K562 (cell line): ENCODE measurements at places on chromosomes 2 and 18.

- H3K36me3 ChIP-seq, result no peaks in the 10 kb centered on the region
- H3K4me1 ChIP-seq, result peaks cover 4% of the 10 kb centered on the region; the same call in 2 of the 3 replicates
- H3K27me3 ChIP-seq, result no peaks in the 10 kb centered on the region
- H3K4me3 ChIP-seq, result no peak overlapping the region
Observed at GRCh38 chr18:62938006-62938405, 222.7 kb downstream of the PHLPP1 start.

GRCh38 chr2:150165442-150165841 lies 322.0 kb downstream of the RND3 start:
- DNase-seq, result no peak
- no peak overlapping the region for H3K4me3 ChIP-seq
- H3K4me1 ChIP-seq, result no peaks in the 10 kb centered on the region
- H3K27me3 ChIP-seq, result no peaks in the 10 kb centered on the region

GRCh38 chr2:168323529-168324021 lies 76.2 kb upstream of the STK39 start:
- DNase-seq, result no peak
- no peaks in the 10 kb centered on the region for H3K36me3 ChIP-seq
- no peaks in the 10 kb centered on the region for H3K4me1 ChIP-seq
- no peak overlapping the region for H3K27ac ChIP-seq

GRCh38 chr2:168146892-168147810 lies 100.2 kb downstream of the STK39 start:
- no peak overlapping the region for H3K27ac ChIP-seq
- no peaks in the 10 kb centered on the region for H3K27me3 ChIP-seq
- DNase-seq, result no peak
- no peak overlapping the region for H3K4me3 ChIP-seq

DNA sequence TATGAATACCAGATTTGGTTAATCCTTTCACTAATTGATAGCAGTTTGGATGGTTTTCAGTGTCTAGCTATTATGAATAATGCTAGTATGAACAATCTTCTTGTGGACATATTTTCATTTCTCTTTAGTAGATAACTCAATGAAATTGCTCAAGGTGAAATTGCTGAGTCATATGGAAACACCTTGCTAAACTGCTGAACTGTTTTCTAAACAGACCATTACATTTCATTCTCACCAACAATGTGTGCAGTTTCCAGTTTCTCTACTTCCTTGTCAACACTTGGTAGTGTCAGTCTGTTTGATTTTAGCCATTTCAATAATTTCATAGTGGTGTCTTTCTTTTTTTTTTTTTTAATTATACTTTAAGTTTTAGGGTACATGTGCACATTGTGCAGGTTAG lies 250.0 kb downstream of the HRH4 start:
- no peak overlapping the region for H3K27ac ChIP-seq
- DNase-seq, result no peak
- H3K4me1 ChIP-seq, result no peaks in the 10 kb centered on the region
- H3K4me3 ChIP-seq, result no peak overlapping the region
- no peaks in the 10 kb centered on the region for H3K27me3 ChIP-seq
- no peaks in the 10 kb centered on the region for H3K36me3 ChIP-seq

DNA sequence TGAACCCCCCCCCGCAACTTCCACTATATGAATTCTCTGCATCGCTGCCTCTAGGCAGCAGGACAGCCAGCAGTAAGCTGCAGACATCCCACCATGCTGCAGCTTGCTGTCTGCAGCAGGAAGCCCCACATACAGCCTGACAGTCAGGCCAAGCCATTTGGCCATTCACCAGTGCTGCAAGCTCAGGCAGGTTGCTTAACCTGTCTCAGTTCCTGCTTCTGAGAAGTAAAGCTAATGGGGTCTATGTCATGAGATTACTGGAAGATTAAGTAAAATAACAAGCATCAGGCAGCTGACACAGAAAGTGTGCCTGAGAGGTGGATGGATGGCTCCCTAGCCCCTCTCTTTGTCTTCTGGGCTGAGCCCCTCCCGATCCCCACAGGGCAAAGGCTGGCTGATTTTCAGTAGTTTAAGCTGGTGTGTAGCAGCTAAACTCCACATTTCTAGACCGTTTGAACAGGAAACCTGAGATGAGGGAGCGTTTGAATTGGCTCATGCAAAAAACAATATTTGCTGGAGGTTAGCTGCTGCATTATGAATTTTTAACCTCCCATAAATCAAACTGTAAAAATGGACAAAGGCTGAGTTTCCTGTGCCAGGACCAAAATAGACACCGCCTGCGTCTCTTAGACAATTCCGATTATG lies 193.8 kb upstream of the ARL4C start:
- H3K4me3 ChIP-seq, result no peak overlapping the region
- H3K36me3 ChIP-seq, result no peaks in the 10 kb centered on the region
- H3K4me1 ChIP-seq, result no peaks in the 10 kb centered on the region
- no peaks in the 10 kb centered on the region; the same call in 1 of the 2 replicates for H3K27me3 ChIP-seq

- no peaks in the 10 kb centered on the region for H3K36me3 ChIP-seq
- no peaks in the 10 kb centered on the region for H3K4me1 ChIP-seq
- H3K27me3 ChIP-seq, result no peaks in the 10 kb centered on the region
- H3K4me3 ChIP-seq, result no peak overlapping the region
- no peak overlapping the region for H3K27ac ChIP-seq
Observed at GRCh38 chr18:32257084-32257785, 67.4 kb downstream of the MEP1B start.

- DNase-seq, result no peak
- H3K27ac ChIP-seq, result no peak overlapping the region
- no peak overlapping the region for H3K4me3 ChIP-seq
Observed at GRCh38 chr2:177244244-177244771, 20.2 kb downstream of the NFE2L2 start.

DNA sequence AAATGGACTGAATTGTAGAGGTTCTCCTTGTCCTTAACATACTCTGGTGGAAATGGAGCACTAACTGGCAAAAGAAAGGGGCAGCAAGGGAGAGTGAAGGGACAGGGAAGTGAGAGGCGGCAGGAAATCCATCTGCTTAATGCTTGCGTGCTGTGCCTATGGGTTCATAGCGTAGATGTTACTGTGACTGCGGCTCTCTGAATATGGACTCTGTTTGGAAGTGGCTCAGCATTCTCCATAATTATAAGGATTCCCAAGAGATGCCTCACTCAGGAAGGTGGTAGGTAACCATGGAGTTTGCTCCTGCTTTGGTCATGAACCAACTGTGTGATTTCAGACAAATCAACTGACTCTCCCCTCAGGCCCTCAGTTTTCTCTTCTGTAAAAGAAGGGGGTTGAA lies 50.0 kb downstream of the MYO3B start:
- no peak overlapping the region for H3K27ac ChIP-seq
- no peak overlapping the region for H3K4me3 ChIP-seq
- peaks cover 5% of the 10 kb centered on the region; the same call in 1 of the 3 replicates for H3K4me1 ChIP-seq
- no peak for DNase-seq

- DNase-seq, result peak; percentile 60
- no peaks in the 10 kb centered on the region for H3K4me1 ChIP-seq
- no peak overlapping the region for H3K4me3 ChIP-seq
- H3K27me3 ChIP-seq, result no peaks in the 10 kb centered on the region
- no peak overlapping the region for H3K27ac ChIP-seq
Observed at GRCh38 chr18:76426737-76427305, 68.2 kb downstream of the ZNF516 start.

GRCh38 chr2:175734686-175735085 lies 267.4 kb downstream of the LNPK start:
- no peak overlapping the region for H3K4me3 ChIP-seq
- H3K36me3 ChIP-seq, result no peaks in the 10 kb centered on the region
- no peaks in the 10 kb centered on the region for H3K4me1 ChIP-seq

DNA sequence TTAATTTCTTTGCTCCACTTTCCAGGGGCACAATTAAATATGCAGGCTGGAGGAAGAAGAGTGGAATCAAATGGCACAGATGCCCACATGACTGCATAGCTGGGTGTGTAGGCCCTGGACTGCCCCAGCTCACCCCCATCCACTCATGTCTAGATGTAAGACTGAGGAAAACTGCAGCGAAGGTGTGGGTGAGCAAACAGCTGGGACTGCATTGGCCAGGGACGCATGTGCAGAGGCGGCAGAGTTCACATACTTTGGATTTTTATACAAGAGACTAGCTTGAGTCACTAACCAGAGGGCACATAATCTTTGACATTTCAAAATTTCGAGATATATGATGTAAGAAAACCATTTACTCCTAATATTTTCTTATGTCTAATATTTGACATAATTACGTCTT lies 60.1 kb downstream of the SPIRE1 start:
- H3K27me3 ChIP-seq, result no peaks in the 10 kb centered on the region
- no peak for DNase-seq
- H3K36me3 ChIP-seq, result no peaks in the 10 kb centered on the region
- H3K4me3 ChIP-seq, result no peak overlapping the region

DNA sequence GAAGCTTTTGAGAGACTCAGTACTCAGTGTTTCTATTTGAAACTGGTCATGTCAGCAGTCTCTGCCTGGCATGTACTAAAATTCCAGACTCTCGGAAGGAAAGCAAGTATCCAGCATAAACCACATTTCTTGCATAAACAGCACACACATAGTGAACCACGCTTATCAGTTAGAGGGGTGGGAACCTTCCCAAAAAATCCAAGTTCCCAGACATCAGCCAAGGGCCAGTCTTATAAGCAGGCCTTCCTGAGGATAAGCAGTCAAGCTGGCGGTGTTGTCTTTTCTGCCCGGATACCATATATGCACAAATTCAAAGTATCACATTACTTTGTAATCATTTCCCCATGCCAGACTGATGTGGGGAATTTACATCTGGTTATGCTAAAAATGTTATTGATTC lies 73.6 kb downstream of the ST6GAL2 start:
- H3K27ac ChIP-seq, result no peak overlapping the region
- no peak overlapping the region for H3K4me3 ChIP-seq
- no peaks in the 10 kb centered on the region for H3K27me3 ChIP-seq
- H3K4me1 ChIP-seq, result no peaks in the 10 kb centered on the region

DNA sequence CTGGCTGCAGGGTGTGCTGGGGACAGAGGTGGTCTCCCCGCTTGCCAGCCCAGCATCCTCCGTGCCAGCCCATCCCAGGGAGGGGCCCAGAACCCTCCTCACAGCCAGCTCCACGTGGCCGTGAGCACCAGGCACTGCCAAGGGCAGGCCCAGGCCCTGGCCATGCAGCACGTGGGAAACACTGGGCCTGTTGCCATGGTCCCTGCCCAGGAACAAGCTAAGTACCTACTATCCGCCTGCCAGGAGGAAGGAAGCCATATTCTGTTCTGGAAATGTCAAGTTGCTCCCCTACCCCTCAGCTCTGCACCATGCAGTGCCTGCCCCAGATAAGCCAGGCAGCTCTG lies 250.6 kb downstream of the CYP26B1 start:
- no peaks in the 10 kb centered on the region; the same call in 2 of the 3 replicates for H3K4me1 ChIP-seq
- H3K27ac ChIP-seq, result no peak overlapping the region

- DNase-seq, result no peak
- H3K36me3 ChIP-seq, result no peaks in the 10 kb centered on the region
- no peaks in the 10 kb centered on the region for H3K4me1 ChIP-seq
- no peak overlapping the region for H3K27ac ChIP-seq
- H3K4me3 ChIP-seq, result no peak overlapping the region
Observed at GRCh38 chr2:573805-574392, 103.3 kb downstream of the TMEM18 start.

DNA sequence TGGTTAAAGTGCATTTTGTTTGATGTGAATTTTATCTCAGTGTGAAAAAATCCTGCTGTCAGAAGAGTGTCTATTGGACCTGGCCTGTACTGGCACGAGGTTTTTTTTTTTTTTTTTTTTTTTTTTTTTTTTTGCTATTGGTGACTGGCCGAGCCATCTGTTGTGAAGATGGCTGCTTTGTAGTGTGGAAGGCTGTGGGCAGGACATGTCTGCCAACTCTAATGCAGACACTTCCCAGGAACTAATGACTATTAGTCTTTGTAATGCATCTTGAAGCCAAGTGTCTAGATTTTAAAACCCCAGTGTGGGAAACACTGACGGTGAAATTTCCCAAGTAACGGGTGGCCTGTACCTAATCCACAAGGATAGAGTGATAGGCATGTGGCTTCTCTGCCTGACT lies 34.3 kb downstream of the ZAP70 start:
- no peaks in the 10 kb centered on the region for H3K27me3 ChIP-seq
- DNase-seq, result no peak
- H3K4me1 ChIP-seq, result peaks cover 3% of the 10 kb centered on the region; the same call in 2 of the 3 replicates
- H3K36me3 ChIP-seq, result no peaks in the 10 kb centered on the region
- no peak overlapping the region for H3K27ac ChIP-seq
- H3K4me3 ChIP-seq, result no peak overlapping the region

DNA sequence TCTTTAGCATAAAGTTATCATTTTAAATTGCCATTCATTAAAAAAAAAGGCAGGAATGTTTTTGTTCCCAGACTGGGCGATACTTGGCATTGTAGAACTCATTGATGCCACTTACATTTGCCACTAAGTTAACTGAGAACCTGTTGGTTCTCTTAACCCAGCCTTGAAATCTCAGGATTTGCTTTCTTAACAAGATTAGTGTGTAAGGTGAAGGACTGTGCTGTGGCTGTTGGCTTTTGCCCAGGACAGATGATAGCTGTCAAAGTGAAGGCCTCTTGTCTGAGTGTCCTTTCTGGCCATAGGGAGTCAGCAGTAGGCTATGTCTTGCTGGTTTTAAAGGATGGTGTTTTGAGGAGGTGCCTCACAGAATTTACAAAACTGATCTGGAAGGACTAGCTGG lies 2.6 kb downstream of the DPYSL5 start:
- DNase-seq, result no peak
- no peaks in the 10 kb centered on the region for H3K36me3 ChIP-seq
- H3K27me3 ChIP-seq, result peaks cover 34% of the 10 kb centered on the region
- no peak overlapping the region for H3K27ac ChIP-seq
- H3K4me1 ChIP-seq, result peaks cover 35% of the 10 kb centered on the region

DNA sequence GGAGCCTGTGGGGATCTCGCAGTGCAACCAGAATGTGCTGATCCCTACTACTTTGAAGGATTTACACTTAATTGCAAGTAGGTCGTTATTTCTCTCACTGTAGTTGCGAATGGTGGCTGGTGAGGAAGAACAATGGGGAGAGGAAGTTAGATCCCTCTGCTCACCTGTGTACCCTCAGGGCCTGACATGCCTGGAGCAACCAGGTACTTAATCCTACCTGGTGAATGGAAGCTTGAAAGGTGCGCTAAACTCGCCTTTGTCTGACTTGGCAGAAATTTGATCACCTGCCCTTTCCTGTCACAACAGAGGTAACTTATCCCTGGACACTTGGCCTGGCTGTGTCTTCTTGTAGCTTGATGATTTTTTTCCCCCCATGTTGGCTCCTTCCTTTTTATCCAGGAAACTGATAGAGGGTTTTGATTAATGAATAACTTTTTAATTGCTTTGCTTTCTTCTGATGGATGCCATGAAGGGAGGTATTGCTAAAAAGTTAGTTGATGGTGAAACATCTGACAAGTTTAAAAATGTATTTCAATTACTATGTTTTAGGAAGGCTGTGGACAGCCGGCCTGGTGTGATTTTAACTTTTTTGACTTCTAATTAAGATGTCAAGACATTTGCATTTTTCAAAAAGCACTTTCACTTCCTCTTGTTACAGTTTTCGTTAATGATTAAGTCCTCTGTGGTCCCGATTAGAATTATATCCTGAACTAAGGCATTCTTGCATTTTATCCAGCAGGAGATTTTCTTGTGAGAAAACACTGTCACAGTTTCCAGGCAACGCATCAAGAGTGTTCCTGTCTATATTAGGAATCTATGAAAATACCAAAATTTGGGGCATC lies 9.2 kb downstream of the SGPP2 start:
- no peak overlapping the region for H3K27ac ChIP-seq
- no peaks in the 10 kb centered on the region for H3K36me3 ChIP-seq
- no peak for DNase-seq
- H3K4me1 ChIP-seq, result no peaks in the 10 kb centered on the region
- H3K4me3 ChIP-seq, result no peak overlapping the region

- H3K36me3 ChIP-seq, result no peaks in the 10 kb centered on the region
- H3K27ac ChIP-seq, result no peak overlapping the region
- no peaks in the 10 kb centered on the region for H3K4me1 ChIP-seq
- peak; percentile 50 for DNase-seq
Observed at GRCh38 chr18:54444319-54444914, 86.7 kb downstream of the C18orf54 start.

GRCh38 chr2:3447789-3448317 lies 68.4 kb downstream of the TRAPPC12 start:
- peaks cover 80% of the 10 kb centered on the region for H3K36me3 ChIP-seq
- H3K4me3 ChIP-seq, result no peak overlapping the region
- H3K27me3 ChIP-seq, result no peaks in the 10 kb centered on the region
- no peak overlapping the region for H3K27ac ChIP-seq
